ENCODE measurements at places on chromosomes 5 and 9.
A peak's percentile ranks its signal among the peaks of the same experiment; 100 is the strongest.

DNA sequence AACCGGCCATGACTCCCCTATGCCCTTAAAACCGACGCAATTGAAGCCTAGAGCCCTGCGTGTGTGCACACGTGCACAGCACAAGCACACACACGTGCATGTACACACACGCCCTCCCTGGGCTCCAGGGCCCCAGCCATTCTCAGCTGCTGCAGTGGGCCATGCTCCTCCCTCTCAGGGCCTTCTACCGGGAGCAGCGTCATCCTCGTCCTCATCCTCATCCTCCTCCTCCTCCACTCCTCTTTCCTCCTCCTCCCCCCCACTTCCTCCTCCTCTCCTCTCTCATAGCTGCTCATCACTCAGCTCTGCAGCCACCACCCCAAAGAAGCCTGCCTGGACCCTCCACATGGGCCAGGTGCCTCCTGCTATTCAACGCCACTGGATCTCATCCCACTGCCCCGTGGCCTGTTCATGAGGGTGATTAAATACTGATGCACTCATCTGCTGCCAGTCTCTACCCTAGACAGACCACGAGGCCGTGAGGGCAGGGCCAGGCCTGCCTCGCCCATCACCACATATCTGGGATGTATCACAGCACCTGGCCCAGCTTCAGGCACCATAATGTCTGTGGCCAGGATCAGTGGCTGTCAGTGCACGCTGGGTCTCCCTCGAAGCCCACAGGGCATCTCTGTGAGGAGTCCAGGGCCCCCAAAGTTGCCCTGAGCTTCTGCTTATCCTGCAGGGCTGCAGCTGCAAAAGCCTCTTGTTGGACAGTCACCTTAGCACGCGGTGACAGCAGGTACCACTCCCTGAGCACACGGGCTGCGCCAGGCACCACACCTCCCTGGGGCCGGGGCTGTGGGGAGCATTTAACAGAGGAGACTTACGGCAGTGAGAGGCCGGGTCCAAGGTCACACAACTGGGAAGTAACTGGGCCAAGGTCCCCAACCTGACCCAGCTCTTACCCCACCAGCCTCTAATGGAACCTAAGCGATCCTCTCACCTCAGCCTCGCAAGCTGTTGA lies 9.8 kb downstream of the FAM78A start:
- DNase-seq: no peak

GRCh38 chr5:147711019-147711418 lies 71.5 kb downstream of the JAKMIP2 start:
- no peak for DNase-seq

GRCh38 chr5:158382473-158382872 lies 523.5 kb upstream of the CLINT1 start:
- DNase-seq: peak; percentile 89

- DNase-seq: no peak
Observed at GRCh38 chr5:94248175-94248875, 370.1 kb downstream of the KIAA0825 start.

DNA sequence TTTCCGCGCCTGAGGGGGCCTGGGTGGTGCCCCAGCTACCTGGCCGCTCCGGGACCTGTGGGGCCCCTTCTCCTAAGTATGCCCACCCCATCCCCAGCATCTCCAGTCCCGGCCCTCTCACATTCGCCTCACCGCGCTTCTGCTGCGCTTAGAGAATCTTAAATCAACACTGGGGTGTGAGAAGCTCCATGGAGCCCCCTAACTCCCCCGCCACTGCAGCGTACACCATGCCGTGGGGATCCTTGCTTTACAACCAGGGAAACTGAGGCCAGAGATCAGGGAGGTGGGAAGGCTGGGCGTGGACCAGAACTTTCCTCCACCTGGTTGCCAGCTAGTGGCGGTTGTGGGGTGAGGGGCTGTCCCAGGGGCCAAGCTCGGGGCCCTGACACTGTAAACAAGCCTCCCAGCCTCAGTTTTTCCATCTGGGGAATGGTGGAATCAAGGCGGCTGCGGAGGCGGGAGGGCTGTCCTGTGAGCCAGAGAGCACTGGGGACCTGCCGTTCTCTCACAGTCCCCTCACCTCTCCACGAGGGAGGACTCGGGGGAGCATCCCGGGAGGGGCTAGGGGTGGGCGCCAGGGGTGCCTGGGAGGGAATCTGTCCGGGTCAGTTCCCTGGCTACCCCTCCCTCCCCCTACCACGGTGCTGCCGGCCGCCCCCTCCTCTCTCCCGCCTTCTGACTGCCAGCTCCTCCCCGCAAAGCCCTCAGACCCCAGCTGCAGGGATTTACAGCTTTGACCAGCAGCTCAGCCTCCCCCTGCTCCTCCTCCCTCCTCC lies 161.2 kb downstream of the C9orf50 start:
- no peak for DNase-seq

GRCh38 chr5:17151686-17152085 lies 65.7 kb upstream of the BASP1 start:
- DNase-seq: no peak

DNA sequence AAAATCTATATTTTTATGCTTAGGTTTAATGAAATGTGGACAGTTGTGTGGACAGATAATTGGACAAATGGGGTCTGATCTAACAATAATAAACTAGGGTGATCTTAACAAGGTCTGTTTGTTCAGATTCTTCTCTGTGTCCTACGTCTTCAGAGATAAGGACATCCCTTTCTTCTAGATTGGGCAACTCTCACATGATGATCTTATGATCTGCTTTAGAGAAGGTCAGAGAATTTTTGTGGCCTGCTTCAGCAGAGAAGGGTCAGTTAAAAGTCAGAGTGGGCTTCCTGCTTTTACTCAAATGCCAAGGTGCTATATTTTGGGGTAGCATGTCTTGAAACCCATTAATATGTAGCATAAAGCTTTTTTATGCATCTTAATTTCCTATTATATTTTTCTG lies 63.8 kb upstream of the RGMB start:
- DNase-seq: no peak

DNA sequence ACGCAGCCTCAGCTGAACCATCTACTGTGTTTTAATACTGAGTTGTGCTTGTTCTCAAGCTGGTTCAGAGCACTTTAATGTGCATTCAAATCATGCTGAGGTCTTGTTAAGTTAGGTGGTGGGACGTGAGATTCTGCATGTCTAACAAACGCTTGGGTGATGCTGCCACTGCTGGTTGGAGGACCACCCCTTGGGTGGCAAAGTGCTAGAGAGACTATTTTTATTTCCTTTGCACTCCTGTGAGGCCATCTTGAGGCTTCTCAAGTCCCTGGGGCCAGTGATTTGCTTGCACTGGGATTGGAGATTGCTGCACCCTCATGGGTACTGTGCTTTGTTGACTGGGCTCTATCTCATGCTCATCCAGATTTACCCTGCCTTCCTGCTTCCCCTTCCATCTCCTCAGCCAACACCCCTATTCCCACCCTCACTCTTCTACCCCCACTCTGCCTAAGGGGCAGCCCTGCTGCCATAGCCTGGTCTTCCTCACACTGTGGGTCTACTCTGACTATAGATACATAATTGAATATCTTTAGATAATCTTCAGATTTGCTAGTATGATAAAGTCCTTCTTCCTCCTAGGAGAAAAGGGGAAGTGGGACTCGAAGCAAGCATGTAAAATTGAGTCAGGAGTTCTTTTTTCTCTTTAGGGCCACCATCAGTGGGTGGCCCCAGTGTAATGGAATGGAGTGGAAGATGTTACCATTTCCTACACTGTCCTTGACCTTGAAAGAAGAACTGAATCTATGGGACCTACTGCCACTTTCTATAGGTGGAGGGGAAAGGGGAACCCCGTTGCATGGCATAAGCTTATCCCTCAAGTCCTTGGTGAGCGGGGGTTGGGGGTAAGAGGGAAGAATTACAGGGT lies 45.1 kb upstream of the SUB1 start:
- DNase-seq: no peak

DNA sequence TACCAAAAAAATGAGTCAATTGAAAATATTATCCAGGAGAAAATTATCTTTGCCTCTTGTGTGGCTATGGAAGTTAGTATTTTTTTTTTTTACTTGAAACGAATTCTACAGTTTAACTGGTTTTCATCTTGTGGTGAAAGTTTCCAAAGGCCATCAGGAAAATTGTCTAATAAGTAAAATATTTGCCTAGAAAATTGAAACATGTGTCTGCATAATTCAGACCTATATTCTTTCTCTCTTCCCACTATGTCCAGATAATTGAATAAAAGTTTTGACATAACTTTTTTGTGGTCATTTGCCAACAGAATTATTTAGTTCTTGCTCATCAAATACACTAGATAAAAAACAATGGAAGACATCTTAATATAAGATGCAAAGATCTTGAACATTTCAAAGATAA lies 321.5 kb upstream of the RPS23 start:
- no peak for DNase-seq

- DNase-seq: no peak
Observed at GRCh38 chr5:31783731-31784130, 144.8 kb downstream of the PDZD2 start.

GRCh38 chr5:167241436-167242067 lies 1049.9 kb upstream of the WWC1 start:
- no peak for DNase-seq

DNA sequence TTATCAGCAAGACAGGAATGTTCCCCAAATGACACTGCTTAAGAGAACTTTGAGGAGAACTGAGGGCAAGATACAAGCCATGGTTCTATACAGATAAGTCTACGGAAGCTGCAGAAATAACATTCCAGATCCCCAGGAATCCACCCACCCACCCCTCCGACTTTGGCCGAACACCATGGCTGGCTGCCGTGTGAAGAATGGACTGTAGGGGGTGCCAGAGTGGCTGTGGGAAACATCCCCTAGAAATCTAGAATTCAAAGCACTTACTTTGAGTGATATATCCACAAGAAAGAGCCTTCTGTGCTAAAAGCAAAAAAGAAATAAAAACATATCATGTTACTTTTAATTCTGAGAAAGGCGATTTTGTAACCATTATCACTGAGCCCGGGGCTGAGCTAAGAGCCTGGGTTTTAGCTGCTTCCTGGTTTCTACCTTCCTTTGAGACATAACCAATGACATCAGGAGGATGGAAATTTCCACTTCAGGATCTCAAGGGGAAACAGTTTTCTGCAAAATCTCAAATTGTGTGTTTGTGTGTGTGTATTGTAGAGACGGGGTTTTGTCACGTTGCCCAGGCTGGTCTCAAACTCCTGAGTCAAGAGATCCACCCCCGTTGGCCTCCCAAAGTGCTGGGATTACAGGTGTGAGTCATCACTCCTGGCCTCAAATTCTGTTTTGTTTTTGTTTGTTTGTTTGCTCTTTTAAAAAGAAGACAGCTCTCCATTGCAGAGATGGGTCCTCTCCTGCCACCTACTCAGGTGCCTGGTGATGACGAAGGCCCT lies 36.4 kb downstream of the GGTA1 start:
- no peak for DNase-seq

DNA sequence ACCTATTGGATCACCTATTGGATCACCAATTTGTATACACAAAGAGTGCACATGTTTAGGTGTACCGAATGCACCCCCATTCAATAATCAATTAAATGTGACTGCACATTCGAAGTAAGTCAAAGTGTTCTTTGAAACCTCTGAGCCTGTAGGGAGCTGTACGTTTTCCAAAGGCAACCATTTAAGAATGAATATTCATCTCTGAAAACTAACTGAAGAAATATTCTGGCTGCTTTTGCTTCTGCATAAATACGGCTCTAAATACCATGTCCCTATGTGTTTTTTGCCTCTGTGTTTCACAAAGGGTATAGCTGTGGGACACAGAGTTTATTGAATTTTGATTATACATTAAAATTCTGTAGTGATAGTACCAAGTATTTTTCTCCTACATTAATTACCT lies 95.4 kb downstream of the ITGA1 start:
- DNase-seq: no peak

- DNase-seq: peak; percentile 45
Observed at GRCh38 chr5:170151097-170151831, 45.6 kb downstream of the FOXI1 start.

GRCh38 chr5:6822556-6823343 lies 109.5 kb downstream of the TENT4A start:
- DNase-seq: no peak

- no peak for DNase-seq
Observed at GRCh38 chr9:15834541-15834940, 281.7 kb downstream of the CCDC171 start.

DNA sequence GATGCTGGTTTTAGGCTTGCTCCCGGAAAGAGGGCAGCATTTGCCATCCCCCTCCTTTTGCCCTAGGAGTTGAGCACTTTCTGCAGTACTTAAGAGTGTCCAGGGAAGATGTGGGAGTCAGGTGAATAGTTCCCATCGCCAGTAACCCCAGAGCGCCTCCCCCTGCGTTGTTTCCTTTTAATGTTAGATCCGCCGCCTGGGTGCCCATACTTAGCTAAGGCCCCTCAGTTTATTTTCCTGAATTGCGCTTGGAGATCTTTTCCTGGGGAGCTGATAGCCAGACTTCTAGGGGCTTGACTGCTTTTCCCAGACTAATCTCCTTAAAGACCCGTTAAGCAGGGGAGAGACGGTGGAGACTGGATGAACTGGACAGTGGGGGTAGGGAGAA lies 377 bp upstream of the PCDHAC2 start:
- no peak for DNase-seq

- DNase-seq: no peak
Observed at GRCh38 chr9:131386281-131386680, 7.6 kb upstream of the PRRC2B start.

GRCh38 chr5:513216-514100 lies 10.8 kb downstream of the SLC9A3 start:
- no peak for DNase-seq

DNA sequence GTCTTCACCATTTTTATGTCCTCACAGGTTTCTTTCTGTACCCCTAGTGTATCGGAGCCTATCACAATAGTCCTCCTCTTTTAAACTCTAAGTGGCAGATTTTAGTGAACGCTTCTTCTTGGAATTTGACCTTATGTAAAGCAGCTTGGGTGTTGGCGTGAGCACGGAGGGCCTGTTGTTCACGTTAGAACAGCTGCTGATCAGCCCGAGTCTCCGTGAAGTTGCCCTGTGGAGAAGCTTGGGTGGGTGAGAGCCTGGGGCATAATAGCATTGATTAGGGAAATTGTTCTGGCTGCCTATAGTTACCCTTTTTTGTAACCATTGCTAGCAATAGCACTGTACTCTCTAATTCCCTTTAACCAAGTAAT lies 167.0 kb upstream of the OTULINL start:
- no peak for DNase-seq

GRCh38 chr9:88571419-88571818 lies 36.4 kb downstream of the NXNL2 start:
- DNase-seq: no peak

- DNase-seq: no peak
Observed at GRCh38 chr5:2382776-2383697, 368.4 kb downstream of the IRX2 start.

- DNase-seq: no peak
Observed at GRCh38 chr5:90551376-90551775, 7.2 kb upstream of the ADGRV1 start.

DNA sequence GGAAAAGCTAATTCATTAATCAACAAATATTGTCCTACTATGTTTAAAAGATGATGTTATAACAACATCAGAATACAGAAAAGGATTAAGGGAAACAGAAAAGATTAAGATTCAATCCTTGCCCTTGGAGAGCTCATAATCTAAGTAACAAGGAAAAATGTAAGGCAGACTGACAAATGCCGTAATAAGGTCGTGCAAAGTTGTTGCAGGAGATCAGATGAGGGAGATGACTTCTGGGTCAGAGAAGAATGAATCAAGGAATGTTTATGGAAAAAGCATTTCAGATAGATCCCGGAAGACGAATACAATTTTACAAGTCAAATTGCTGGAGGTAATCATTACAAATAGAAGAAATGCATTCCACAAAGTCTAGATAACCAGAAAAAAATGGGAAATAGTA lies 6.4 kb downstream of the ADAMTS6 start:
- DNase-seq: no peak

- no peak for DNase-seq
Observed at GRCh38 chr5:65588694-65589093, 25.6 kb downstream of the PPWD1 start.

- DNase-seq: no peak
Observed at GRCh38 chr5:154236-154635, 37.1 kb upstream of the LRRC14B start.

All from GM04503 (cell line).